RWPE1 (cell line): ENCODE measurements at places on chromosomes 1 and 21.
A peak's percentile ranks its signal among the peaks of the same experiment; 100 is the strongest.

DNA sequence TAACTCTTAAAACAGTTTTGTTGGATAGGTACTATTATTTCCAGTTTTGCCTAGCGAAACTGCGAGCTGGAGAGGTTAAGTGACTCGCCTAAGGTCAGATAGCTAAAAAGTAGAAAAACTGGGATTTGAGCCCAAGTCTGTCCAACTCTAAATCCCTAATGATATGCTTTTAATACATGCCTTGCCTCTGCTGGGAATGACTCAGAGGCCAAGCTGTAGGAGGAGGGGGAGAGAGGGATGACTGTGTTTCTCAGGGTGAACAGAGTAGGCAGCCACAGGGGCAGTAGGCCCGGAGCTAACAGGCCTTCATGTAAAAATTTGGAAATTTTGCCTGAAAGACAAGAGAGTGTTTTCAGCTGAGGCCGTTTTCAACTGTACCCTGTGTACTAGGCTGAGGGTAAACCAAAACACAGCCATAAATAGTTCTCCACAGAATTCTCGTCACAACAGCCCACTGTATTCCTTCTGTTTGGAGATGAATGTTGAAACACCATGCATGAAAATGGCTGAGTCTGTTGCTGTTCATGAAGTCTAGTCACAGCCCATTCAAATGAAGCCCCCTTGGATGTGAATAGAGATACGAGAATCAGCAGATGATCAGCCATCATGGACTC is 107.5 kb upstream of the HOOK1 start:
- DNase-seq, result peak; percentile 81

DNA sequence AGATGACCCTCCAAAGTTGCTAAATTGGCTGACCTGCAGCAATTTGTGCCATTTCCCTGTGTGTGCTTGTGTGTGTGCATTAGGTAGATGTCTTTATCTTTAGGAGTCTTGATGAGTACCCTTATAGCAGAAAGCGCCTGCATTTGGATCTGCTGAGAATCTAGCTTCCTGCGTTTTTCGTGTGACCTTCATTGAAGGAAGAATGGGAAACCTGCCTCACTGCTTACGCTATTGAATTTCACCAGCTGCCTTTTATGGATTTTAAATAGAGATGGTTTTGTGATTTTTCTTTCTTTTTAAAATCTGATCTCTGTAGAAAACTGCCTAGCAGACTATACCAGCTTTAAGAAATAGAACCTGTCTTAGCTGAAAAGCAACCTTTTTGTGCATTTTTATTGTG is 124.5 kb downstream of the CACHD1 start:
- no peak for DNase-seq

DNA sequence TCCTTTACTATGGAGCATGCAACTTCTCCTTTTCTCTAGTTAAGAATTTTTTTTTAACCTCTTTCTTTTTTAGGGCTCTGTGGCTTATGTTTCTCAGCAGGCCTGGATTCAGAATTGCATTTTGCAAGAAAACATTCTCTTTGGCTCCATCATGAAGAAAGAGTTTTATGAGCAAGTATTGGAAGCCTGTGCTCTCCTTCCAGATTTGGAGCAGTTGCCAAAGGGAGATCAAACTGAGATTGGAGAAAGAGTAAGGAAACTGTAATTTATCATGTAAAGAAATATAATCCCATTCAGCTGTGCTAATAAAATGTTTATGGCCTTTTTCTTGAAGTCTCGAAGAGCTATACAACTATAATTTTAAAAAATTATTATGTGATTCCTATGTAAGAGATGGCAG is 70.1 kb downstream of the HSPA13 start:
- no peak for DNase-seq

GRCh38 chr1:22808186-22808675 is 97.6 kb downstream of the EPHB2 start:
- peak; percentile 58 for DNase-seq

DNA sequence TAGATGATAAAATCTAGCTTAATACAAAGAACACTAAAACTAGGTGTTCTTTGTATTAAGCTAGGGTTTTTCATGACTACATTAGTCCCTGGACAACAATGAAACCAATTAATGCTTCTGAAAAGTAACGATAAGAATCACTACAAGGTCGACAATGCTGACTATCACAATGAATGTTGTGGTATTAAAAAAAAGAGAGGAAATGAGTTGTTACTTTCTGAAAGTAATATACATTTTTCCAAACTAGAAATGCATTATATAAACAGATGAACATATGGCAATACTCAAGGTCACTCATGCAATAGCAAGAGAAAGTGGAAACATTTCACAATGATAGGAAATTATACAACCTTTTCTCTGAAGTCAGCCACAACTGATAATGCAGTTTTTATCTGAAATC is 19.0 kb downstream of the DPH5 start:
- DNase-seq, result no peak

DNA sequence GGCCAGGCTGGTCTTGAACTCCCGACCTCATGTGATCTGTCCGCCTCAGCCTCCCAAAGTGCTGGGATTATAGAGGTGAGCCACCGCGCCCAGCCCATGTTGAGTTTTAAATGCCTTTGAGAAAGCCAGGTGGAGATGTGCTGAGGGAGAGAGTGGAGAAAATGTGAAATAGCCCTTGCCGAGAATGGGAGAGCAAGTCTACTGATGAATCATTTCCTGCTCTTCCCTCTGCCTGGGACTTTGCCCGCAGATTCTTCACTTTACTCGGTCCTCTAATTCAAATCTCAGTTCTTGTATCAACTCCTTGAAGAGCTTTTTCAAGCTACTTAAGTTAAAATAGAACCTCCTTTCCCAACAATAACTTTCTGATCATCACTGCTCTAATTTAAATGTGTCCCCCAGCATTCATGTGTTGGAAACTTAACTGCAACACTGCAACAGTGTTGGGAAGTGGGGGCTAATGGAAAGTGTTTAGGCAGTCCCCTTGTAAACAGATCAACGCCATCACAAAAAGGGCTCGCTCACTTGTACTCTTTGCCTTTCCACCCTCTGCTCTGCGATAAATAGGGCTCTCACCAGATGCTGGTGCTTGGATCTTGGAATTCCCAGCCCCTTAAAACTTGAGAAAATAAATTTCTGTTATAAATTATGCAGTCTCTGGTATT is 27.8 kb downstream of the OSBPL9 start:
- peak; percentile 73 for DNase-seq

- no peak for DNase-seq
These were observed 148.3 kb downstream of the PEX14 start for GRCh38 chr1:10622910-10623685.

DNA sequence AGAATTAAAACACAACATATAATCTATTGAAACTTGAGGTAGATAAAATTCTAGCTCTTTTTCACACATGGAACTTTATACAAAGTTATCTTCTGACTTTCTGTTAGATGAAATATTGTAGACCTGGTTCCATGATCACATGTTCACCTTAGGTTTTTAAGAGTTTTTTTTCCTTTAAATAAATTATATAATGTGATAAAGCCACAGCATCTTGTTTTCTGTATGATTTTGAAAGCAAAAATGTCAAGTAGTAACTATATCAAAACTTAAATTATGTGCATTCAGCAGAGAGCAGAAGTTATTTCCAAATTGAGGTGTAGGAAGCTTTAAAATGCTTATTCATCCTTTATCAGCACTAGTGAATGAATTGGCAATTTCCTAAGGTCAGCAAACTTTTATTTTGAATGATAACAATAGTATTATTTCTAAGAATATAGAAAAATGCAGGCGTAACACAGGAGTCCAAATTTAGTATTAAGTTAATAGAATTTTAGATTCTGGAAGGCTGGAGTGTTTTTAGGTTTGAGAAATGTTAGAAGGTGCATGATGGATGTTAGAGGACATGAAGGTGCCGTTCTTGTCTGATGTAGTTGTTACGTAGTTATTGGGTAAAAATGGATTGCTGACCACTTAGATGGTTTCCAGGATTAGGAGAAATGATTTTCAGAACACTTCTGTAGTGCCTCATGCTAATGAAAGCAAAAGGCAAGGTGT is 17.5 kb downstream of the BACH1 start:
- DNase-seq, result no peak

DNA sequence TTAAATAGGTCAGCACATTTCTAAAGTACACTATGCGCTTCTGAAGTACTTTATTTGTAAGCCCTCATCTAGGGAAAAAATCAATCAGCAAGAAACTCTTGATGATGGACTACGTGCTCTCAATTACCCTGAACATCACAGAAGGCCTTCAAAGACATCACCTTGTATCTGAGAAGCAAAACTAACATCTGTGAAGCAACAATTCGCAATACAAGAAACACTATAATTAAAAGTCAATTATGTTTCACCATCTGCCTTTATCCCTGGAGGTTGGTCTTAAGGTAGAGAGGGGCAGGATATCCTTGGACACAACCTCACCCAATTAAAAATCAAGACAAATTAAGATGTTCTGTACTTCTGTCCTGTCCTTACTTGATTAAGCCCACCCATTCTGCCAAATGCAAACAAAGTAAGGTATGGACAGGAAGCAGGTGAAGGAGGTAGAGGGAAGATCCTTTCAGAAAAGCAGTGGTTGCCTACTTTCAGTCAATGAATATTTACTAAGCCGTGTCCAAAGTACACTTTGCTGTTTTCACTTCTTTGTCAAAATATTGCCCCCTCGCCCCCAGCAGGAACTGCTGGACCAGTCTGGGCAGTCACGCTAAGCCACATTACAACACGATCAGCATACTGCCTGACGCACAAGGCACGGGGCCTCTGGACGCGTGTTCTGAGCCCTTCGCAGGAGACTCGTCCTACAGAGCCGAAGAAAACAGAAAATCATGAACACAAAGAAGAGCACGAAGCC is 887 bp downstream of the SLC19A2 start:
- peak; percentile 25 for DNase-seq

DNA sequence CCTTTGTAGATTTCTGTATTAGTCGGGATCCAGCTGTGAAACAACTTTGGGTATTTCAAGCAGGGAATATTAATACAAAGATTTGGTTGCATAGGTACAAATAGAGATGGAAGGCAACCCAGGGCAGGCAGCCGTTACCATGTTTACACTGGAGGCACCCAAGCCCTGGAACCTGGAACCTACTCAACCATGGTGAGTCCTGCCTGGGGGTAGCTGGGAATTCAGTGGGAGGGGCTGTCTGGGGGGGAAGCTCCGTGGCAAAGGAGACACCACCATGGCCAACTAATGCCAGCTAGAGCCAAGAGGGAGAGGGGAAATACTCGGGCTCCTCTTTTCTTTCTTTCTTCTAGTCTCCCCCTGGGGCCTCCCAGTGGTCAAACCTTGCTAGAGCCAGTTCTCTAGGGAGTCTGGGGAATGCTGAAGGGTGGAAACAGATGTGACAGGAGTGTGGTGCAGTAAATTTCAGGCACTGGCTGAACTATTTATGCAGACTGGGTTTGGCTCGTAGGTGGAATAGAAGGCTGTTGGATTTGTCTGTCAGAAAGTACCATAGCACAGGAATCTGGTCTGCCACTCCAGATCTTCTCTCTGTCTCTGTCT is 91.9 kb upstream of the CACNA1E start:
- no peak for DNase-seq

- DNase-seq, result peak; percentile 14
These were observed 251.6 kb upstream of the SGIP1 start for GRCh38 chr1:66282343-66282852.

DNA sequence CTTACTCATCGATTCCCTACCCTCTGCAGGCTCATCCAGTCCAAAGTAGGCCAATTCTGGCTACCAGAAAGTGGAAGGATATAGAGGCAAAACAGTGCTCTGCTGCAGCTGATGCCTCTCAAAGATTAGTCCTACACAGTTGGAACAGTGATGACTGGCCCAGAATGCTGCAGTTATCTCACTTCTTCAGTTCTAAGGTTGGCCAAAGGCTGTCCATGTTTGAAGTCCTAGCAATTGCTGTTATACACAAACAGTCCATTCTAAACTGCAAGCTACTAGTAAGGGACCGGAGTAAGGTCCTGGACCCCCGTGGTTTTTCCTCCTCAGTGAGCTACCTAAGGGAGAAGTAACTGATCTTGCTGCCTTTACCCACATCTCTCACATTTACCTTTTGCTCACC is 129.1 kb upstream of the NRIP1 start:
- no peak for DNase-seq

DNA sequence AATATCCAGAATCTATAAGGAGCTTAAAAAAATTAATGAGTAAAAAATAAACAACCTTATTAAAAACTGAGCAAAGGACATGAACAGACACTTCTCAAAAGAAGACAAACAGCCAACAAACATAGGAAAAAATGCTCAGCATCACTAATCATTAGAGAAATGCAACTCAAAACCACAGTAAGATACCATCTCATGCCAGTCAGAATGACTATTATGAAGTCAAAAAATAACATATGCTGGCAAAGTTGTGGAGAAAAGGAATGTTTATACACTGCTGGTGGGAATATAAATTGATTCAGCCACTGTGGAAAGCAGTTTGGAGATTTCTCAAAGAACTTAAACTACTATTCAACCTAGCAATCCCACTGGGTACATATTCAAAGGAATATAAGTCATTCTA is 25.3 kb downstream of the PIGK start:
- no peak for DNase-seq

- no peak for DNase-seq
These were observed 12.2 kb downstream of the STYXL2 start for GRCh38 chr1:167106119-167106461.

DNA sequence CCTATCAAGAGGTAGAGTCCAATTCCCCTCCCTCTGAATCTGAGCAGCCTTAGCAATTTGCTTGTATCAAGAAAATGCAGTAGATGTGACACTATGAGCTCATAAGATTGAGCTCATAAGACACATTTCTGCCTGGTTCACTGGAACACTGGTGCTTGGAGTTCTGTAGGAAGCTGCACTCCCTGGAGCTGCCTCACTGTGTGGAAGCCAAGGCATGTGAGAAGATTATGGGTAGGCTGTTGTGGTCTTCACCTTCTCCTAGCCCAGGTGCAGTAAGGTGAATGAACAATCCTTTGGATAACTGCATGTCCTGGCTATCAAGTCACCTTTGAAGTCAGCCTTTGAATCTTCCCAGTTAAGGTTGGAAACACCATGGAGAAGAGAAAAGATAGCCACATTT is 67.3 kb downstream of the PLPPR5 start:
- DNase-seq, result no peak

- no peak for DNase-seq
These were observed 35.0 kb upstream of the ATP5PO start for GRCh38 chr21:33950431-33951079.

DNA sequence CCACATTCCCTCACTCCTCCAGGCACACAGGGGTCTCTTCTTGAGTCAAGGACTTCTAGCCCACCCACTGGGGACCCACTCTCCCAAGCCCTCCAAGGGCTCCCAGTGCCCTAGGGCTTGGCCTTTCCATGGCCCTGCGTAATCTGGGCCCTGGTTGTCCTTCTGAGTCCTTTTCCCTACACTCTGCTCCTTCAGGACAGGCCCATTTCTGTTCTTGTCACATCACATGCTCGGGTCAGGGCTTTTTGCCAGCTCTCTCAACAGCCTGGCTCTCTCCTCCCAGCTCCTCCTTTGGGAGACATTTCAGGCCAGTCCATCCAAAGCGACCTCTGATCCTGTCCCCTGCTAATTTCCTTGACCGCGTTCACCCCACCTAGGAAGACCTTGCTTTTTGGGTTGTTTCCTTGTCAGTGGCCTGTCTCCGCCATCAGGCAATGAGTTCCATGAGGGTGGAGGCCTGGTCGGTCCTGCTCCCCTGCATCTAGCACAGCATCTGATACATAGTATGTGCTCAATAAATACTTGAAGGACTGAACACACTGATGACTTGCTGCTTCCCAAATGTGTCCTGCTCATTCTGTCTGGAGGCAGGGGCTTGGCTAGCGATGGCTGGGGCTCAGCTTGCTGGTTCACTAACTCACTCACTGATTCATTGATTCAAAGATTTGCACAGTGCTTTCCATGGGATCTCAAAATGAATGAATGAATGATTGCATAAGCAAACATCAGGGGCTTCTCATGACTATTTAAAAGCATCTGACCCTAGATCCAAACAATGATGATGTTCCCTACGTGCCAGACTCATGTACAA is 44.8 kb downstream of the DHRS3 start:
- no peak for DNase-seq
